ENCODE measurements at places on chromosomes 2 and 18. TPM values are rescaled to one million over a fixed set of nuclear protein-coding genes. Genes with fewer than 3 reads are reported as not detected.

Gene PLEKHH2
- total RNA-seq = 0.56 TPM

Gene B3GNT7
- not detected for total RNA-seq

Gene AMER3
- not detected for total RNA-seq

Gene ITSN2
- 44.0 TPM for total RNA-seq

Gene DSG4
- total RNA-seq = not detected

Gene STK16
- total RNA-seq = 34.4 TPM

Gene NBAS
- 41.9 TPM for total RNA-seq

Gene ZNF385B
- total RNA-seq = not detected

Gene COLEC12
- total RNA-seq = not detected

Gene C2orf80
- not detected for total RNA-seq

Gene LBH
- 130 TPM for total RNA-seq

Gene SCYGR4
- not detected for total RNA-seq

Gene TMEM178A
- 0.31 TPM for total RNA-seq

Gene ATAD2B
- 12.5 TPM for total RNA-seq

Gene IRS1
- total RNA-seq = 4.0 TPM

Gene ANKRD30BL
- not detected for total RNA-seq

Gene EGR4
- total RNA-seq = 0.29 TPM

Gene TUBA4B
- total RNA-seq = not detected

Gene KCNG2
- not detected for total RNA-seq

Gene RFTN2
- not detected for total RNA-seq

Gene CBLN2
- not detected for total RNA-seq

Gene ZNF804A
- not detected for total RNA-seq

Gene LAPTM4A
- 16.1 TPM for total RNA-seq

Gene GKN2
- total RNA-seq = not detected

Gene HOXD1
- total RNA-seq = not detected

Gene CRACDL
- 0.38 TPM for total RNA-seq

Gene SNORC
- total RNA-seq = 2.1 TPM

Gene PPP4R3B
- 70.5 TPM for total RNA-seq

Gene GKN1
- not detected for total RNA-seq

Gene LRPPRC
- 207 TPM for total RNA-seq

Gene INHBB
- not detected for total RNA-seq

Gene CCDC195
- not detected for total RNA-seq

Gene ABHD1
- 0.36 TPM for total RNA-seq

Gene SELENOI
- total RNA-seq = 38.9 TPM

Gene CHRNA1
- total RNA-seq = not detected

Gene HNMT
- not detected for total RNA-seq

Gene AKAIN1
- not detected for total RNA-seq

Gene REG1B
- total RNA-seq = not detected

Gene ZNF892
- 3.3 TPM for total RNA-seq

Gene TUBB8B
- not detected for total RNA-seq

Gene KCNE4
- not detected for total RNA-seq

Gene GALR1
- total RNA-seq = not detected

All from activated CD8-positive, alpha-beta T cell treated with anti-CD3 and anti-CD28 coated beads for 36 hours (primary cell).